Thoracic aorta (tissue), 2 donors: ENCODE measurements at places on chromosomes 12 and 14. TPM values are rescaled to one million over a fixed set of nuclear protein-coding genes. Genes with fewer than 3 reads are reported as not detected.

DNA sequence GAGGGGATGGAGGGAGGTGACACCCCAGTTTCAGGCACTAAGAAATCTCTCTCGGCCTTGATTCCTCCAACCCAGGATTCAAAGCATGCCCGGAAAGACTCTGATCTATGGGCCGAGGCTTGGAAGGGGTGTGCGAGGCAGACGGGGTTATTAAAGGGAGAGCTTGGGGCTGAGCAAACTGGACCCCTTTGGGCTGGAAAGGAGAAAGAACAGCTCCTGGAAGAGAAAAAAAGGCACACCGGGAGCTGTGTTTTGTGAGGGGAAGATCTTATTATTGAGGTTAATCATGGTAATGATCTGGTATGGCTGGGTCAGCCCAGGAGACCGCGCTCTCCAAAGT lies 5.7 kb upstream of the HOXC4 start:
- no peak for DNase-seq
- peaks cover 7% of the 10 kb centered on the region for H3K4me1 ChIP-seq
- no peaks in the 10 kb centered on the region for H3K36me3 ChIP-seq
- H3K27ac ChIP-seq: no peak overlapping the region

DNA sequence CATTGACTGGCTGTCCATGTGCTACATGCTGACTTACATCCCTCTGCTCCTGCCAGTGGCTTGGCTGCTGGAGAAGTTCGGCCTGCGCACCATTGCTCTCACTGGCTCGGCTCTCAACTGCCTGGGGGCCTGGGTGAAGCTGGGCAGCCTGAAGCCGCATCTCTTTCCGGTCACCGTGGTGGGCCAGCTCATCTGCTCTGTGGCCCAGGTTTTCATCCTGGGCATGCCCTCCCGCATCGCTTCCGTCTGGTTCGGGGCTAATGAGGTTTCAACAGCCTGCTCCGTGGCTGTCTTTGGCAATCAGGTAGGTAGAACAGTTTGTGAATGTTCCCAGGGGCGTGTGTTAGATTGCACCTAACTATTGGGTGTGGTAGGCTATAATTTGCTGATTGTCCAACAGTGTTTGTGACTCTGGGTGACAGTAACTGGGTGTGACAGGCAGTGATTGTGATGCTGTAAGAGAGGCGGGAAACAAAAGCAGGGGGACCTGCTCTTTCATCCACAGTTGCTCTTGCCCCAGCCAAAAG lies 981 bp downstream of the FLVCR2 start:
- H3K27me3 ChIP-seq: no peaks in the 10 kb centered on the region
- H3K4me3 ChIP-seq: peak overlapping the region; percentile 74
- H3K27ac ChIP-seq: no peak overlapping the region
- DNase-seq: no peak
- no peaks in the 10 kb centered on the region for H3K36me3 ChIP-seq

The KRT83 gene
- total RNA-seq: not detected

DNA sequence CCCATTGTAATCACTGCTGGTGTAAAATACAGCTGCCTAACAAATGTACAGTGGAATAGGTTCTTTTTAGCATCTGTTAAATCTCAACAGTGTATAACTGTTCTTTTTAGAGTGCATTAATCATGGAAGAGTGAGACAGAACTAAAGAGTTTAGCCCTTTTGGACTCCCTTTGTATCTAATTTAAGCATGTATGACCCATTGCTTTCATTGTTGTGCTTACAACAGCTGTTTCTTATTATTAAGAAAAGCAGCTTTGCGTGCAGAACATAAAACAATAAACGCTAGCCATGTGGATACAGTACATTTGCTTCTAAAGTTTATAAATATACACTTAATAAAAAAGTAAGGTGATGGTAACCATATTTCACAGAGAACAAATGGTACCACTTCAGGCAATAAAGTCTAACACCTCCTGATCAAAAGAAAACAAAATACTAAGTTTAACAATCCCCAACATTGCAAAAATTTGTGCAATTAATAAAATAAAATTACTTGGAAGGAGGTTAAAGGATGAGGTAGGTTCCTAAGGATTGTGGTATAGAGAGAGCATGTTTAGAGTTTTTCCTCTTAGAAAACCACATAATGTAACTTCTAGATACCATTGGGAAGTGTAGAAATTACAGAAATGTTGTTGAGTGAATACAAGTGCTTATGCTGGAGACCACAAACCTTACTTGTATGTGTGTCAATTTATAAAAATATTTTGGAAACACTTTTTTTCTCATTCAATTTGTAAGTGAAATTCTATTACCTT lies 448.7 kb downstream of the SLC6A15 start:
- no peaks in the 10 kb centered on the region for H3K4me1 ChIP-seq
- no peak overlapping the region for H3K4me3 ChIP-seq
- no peaks in the 10 kb centered on the region for H3K27me3 ChIP-seq
- no peak overlapping the region for H3K27ac ChIP-seq

- H3K4me3 ChIP-seq: no peak overlapping the region
- no peaks in the 10 kb centered on the region for H3K36me3 ChIP-seq
- H3K27ac ChIP-seq: no peak overlapping the region
- H3K27me3 ChIP-seq: no peaks in the 10 kb centered on the region
Measured at GRCh38 chr14:22375321-22375930, 213.6 kb downstream of the DAD1 start.

GRCh38 chr12:71947645-71948105 lies 9.0 kb downstream of the TPH2 start:
- H3K36me3 ChIP-seq: no peaks in the 10 kb centered on the region
- no peaks in the 10 kb centered on the region for H3K4me1 ChIP-seq

DNA sequence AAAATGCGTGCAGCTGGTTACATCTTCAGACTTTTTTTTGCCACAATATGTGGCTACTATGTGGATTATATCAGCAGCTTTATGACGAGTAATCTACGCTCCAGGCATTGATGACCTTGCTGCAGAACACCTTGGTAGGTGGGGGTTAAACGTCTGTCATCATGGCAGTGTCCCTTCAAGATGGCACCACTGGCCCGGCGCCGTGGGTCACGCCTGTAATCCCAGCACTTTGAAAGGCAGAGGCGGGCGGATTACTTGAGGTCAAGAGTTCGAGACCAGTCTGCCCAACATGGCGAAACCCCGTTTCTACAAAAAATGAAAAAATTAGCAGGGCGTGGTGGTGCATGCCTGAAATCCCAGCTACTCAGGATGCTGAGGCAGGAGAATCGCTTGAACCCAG lies 177.5 kb downstream of the AEBP2 start:
- H3K36me3 ChIP-seq: no peaks in the 10 kb centered on the region
- no peak for DNase-seq
- H3K27ac ChIP-seq: no peak overlapping the region
- H3K27me3 ChIP-seq: no peaks in the 10 kb centered on the region
- H3K4me3 ChIP-seq: no peak overlapping the region

DNA sequence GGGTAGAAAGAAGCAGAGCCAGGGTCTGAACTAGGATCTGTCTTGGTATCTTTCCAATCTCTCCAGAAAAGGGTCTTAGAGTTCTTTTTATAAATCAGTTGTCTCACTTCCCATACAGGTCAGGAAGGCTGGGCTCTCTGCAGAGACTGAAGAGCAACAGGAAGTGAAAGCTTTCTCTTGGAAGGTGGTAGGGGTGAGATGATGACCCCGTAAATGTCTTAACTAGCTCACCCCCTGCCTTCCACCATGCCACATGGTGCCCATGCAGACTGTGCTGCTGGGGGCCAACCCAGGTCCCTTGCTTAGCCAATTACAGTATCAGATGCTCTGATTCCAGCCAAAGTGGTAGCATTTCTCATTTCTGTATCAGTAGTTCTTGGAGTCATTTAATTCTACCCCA lies 17.6 kb upstream of the RASSF8 start:
- no peaks in the 10 kb centered on the region for H3K27me3 ChIP-seq
- H3K4me1 ChIP-seq: no peaks in the 10 kb centered on the region
- no peak overlapping the region for H3K27ac ChIP-seq
- no peak for DNase-seq

The LRRC10 gene
- not detected for total RNA-seq

The ARMH4 gene
- total RNA-seq: 10.0 TPM

DNA sequence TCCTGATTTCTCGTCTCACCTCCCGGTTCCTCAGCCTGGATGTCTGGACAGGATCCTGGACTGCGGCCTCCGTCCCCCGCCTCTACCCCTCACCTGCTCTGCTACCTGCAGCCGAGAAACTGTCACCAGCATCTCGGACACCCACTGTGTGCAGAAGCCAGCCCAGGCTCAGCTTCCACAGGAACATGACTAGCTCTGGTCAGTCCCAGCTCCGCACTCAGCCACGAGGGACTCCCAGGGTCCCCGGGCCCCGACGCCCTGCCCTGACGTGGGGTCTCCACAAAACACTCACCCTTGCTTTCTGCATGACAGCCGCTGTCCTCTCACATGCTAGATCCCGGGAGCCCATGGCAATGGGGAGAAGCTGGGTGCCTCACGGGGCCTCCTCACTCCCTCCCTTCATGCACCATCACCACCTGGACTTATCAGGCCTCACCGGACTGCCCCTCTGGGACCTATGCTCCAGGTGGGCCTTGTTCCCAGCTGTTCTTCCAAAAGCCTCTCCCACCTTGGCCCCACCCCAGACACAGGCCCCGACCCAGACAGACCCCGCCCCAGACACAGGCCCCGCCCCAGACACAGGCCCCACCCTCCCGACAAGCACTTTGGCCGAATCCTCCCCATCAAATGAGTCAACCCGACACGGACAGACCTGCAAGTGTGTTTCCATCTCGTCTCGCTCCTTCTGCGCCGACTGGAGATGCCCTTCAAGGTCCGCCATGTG lies 26.9 kb upstream of the ANKLE2 start:
- no peak for DNase-seq
- H3K4me1 ChIP-seq: no peaks in the 10 kb centered on the region
- H3K27me3 ChIP-seq: no peaks in the 10 kb centered on the region
- H3K4me3 ChIP-seq: no peak overlapping the region
- H3K27ac ChIP-seq: no peak overlapping the region

GRCh38 chr14:88605594-88605993 lies 42.8 kb downstream of the ZC3H14 start:
- no peak overlapping the region for H3K4me3 ChIP-seq
- no peaks in the 10 kb centered on the region for H3K4me1 ChIP-seq
- no peaks in the 10 kb centered on the region for H3K27me3 ChIP-seq
- peaks cover 59% of the 10 kb centered on the region for H3K36me3 ChIP-seq
- no peak overlapping the region for H3K27ac ChIP-seq

The CCNB1IP1 gene
- 60.3 TPM for total RNA-seq

GRCh38 chr12:120102189-120103043 lies 14.1 kb downstream of the RAB35 start:
- no peak overlapping the region for H3K4me3 ChIP-seq
- DNase-seq: no peak
- peaks cover 45% of the 10 kb centered on the region for H3K36me3 ChIP-seq
- H3K27ac ChIP-seq: no peak overlapping the region

The SLC39A5 gene
- total RNA-seq: not detected

- no peak for DNase-seq
- H3K4me3 ChIP-seq: no peak overlapping the region
- H3K36me3 ChIP-seq: no peaks in the 10 kb centered on the region
- no peaks in the 10 kb centered on the region for H3K4me1 ChIP-seq
- no peaks in the 10 kb centered on the region for H3K27me3 ChIP-seq
- no peak overlapping the region for H3K27ac ChIP-seq
Measured at GRCh38 chr12:21906919-21907493, 34.2 kb downstream of the ABCC9 start.

DNA sequence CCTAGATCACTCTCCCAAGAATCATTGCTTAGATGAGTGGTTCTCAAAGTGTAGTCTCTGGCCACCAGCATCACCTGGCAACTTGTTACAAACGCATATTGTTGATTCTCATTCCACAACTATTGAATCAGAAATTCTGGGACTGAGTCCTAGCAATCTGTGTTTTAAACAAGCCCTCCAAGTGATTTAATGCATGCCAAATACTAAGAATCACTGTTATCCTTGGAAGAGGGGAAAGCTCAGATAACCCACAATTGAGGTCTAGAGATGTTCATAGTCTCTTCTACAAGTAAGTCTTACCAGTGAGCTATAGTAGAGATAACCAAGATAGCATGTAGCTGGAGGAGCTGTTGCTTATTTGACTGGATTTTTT lies 666.6 kb downstream of the DIO2 start:
- peak overlapping the region; percentile 39 for H3K27ac ChIP-seq
- no peak overlapping the region for H3K4me3 ChIP-seq
- H3K27me3 ChIP-seq: no peaks in the 10 kb centered on the region
- H3K4me1 ChIP-seq: peaks cover 25% of the 10 kb centered on the region
- no peaks in the 10 kb centered on the region for H3K36me3 ChIP-seq
- DNase-seq: no peak

- H3K4me1 ChIP-seq: peaks cover 50% of the 10 kb centered on the region
- H3K36me3 ChIP-seq: no peaks in the 10 kb centered on the region
- no peak overlapping the region for H3K27ac ChIP-seq
- no peak overlapping the region for H3K4me3 ChIP-seq
- H3K27me3 ChIP-seq: no peaks in the 10 kb centered on the region
Measured at GRCh38 chr12:116159593-116160200, 117.8 kb downstream of the MED13L start.

DNA sequence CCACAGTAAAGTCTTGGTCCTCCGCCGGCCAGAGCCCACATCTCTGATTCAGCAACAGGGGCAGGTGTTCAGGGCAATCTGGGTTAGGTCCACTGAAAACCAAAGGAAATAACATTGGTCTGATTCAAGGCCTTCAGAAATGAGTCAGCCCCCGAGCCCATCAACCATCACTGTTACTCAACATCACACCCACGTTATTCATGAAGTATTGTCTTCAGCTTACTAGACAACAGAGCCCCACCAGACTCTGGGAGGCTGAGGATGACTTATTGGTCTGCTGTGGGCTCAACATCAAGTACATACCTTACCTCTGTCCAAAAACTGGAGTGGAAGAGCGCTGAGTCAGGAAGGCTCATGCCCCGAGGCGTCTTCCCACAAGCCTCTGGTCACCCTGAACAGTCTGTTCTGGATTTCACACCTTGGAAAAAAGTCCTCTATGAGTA lies 97.5 kb downstream of the ZFP36L1 start:
- no peaks in the 10 kb centered on the region for H3K27me3 ChIP-seq
- H3K27ac ChIP-seq: peak overlapping the region; percentile 67
- H3K4me3 ChIP-seq: no peak overlapping the region
- H3K4me1 ChIP-seq: peaks cover 27% of the 10 kb centered on the region
- DNase-seq: peak; percentile 41

The STAB2 gene
- total RNA-seq: not detected

The SRRM4 gene
- 0.21 TPM for total RNA-seq

The RFX4 gene
- total RNA-seq: not detected

GRCh38 chr14:35133542-35134328 lies 11.4 kb downstream of the PRORP start:
- no peak for DNase-seq
- no peaks in the 10 kb centered on the region for H3K27me3 ChIP-seq
- H3K36me3 ChIP-seq: peaks cover 11% of the 10 kb centered on the region
- no peak overlapping the region for H3K27ac ChIP-seq
- H3K4me1 ChIP-seq: no peaks in the 10 kb centered on the region

GRCh38 chr12:106551410-106551809 lies 31.4 kb upstream of the RFX4 start:
- no peak overlapping the region for H3K4me3 ChIP-seq
- H3K36me3 ChIP-seq: no peaks in the 10 kb centered on the region
- no peaks in the 10 kb centered on the region for H3K27me3 ChIP-seq

The TMEM30B gene
- total RNA-seq: 46.9 TPM

- H3K4me1 ChIP-seq: peaks cover 16% of the 10 kb centered on the region
- no peak for DNase-seq
- no peaks in the 10 kb centered on the region for H3K36me3 ChIP-seq
- no peak overlapping the region for H3K4me3 ChIP-seq
Measured at GRCh38 chr14:31080056-31080455, 53.9 kb upstream of the STRN3 start.

The NRDE2 gene
- 21.2 TPM for total RNA-seq

GRCh38 chr12:124610629-124611558 lies 43.5 kb upstream of the NCOR2 start:
- no peak for DNase-seq
- no peaks in the 10 kb centered on the region for H3K36me3 ChIP-seq
- H3K27me3 ChIP-seq: no peaks in the 10 kb centered on the region
- peaks cover 9% of the 10 kb centered on the region for H3K4me1 ChIP-seq
- H3K27ac ChIP-seq: no peak overlapping the region

- H3K27ac ChIP-seq: peak overlapping the region; percentile 71
- DNase-seq: no peak
- peak overlapping the region; percentile 48 for H3K4me3 ChIP-seq
- no peaks in the 10 kb centered on the region for H3K36me3 ChIP-seq
Measured at GRCh38 chr14:31078766-31079165, 52.6 kb upstream of the STRN3 start.
